ENCODE measurements at places on chromosomes 5 and 9.

DNA sequence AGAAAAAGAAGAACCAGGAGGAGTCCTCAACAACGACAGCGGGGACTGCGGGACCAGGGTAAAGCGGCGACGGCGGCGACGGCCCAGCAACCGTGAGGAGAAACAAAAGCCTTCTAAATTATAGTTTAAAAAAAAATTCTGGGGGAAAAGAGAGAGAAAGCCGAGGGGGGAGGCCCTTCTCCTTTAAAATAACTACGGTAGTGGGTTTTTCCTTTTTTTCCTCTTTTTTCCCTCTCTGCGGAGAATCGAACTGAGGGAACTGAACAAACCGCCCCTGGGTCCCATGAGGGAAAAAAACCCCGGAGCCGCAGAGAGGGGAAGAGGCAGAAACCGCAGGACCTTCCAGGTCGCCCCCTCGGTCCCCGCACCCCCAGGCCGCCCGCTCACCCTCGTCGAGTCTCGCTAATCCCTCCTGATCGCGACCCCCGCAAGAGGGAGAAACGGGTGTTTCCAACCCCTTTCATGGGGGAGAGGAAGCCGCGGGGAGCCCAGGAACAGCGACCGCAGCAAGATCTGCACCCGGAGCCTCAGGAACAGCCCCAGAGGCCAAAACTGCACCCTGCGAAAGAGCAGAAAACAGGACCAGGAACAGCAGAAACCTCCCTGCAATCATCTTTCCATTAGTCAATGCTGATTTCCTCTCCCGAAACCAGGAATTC is 453 bp downstream of the CPEB4 start:
- no peak for DNase-seq

- DNase-seq = no peak
Observed at GRCh38 chr9:72497447-72498046, 23.9 kb upstream of the TMC1 start.

DNA sequence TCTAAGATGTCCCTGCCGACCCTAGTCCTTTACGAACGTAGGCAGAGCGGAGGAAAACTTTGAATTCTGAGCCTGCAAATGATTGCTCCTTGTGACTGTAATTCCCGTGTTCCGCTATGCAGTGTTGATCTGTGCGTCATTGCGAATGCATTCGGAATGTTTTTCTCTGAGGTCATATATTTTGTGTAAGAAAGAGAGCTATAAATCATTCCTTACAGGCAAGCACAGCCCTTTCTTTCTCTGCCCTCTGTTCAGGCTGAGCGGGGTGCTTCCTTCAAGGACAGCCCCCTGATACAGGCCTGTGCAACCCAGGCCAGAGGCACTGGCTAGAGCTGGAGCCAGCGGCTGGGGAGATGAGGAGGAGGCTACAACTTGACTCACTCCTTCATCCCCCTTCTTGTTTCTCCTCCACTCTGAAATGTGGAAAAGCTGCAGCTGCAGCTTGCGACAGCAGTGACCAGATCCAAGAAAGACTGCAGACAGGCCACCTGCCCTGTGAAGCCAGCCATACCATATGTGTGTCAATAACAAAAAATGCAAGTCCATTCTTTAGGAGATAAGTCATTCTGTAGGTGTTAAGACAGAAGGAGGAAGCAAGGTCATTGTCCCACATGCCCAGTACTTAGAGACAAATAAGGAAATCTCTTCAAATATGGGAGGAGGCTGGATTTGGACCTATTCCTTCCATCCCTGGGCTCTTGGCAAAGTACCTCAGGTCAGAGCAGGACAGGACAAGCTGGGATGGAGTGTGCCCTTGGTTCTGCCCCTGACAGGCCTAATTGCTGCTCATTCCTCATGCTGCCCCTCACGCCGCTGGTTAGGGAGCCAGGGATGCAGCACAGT is 345.7 kb upstream of the WWC1 start:
- no peak for DNase-seq

DNA sequence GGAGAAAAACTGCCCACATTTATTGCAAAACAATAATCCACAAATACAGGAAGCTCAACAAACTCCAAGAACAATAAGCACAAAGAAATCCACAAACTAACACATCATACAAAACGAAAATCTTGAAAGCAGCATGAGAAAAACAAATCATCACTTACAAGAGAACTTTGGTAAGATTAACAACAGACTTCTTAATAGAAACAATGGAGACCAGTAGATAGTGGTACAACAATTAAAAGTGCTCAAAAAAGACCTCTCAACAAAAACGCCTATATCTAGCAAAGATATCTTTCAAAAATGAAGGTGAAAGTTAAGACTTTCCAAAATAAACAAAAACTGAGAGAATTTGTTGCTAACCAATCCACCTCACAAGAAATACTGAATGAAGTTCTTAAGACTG is 38.4 kb downstream of the CDKL3 start:
- no peak for DNase-seq

DNA sequence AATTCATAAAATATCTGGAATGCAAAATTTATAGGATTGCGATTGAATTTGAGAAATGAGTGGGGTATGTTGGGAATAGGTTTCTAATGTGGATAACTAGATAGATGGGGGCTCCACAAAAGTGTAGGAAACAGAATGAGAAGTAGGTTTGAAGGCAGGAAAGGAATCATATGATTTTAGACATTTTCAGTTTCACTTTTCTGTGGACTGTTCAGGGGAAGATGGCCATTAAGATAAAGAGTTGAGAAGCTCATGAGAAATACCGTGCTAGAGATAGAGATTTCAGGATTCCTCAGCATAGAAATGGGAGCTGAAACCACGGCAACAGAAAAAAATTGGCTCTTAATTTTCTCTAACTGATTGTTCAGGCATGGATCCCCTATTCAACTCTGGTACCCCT is 163.4 kb upstream of the CD180 start:
- DNase-seq = no peak

- DNase-seq = no peak
Observed at GRCh38 chr9:134983506-134984371, 66.0 kb upstream of the FCN1 start.

- DNase-seq = no peak
Observed at GRCh38 chr5:64269164-64269563, 103.5 kb downstream of the RNF180 start.

- DNase-seq = no peak
Observed at GRCh38 chr9:128296340-128297220, 20.5 kb downstream of the SWI5 start.

GRCh38 chr9:16417161-16417560 is 453.3 kb downstream of the BNC2 start:
- no peak for DNase-seq

Measured in stimulated activated CD8-positive, alpha-beta memory T cell treated with anti-CD3 and anti-CD28 coated beads, Interleukin-7, amount 100 ng/mL, for 1 hour (primary cell).